SJCRH30 (cell line): ENCODE measurements at places on chromosomes 1 and 21. TPM values are rescaled to one million over a fixed set of nuclear protein-coding genes. Genes with fewer than 3 reads are reported as not detected.
A peak's percentile ranks its signal among the peaks of the same experiment; 100 is the strongest.

- DNase-seq: no peak
These were observed 29.4 kb downstream of the HMGB4 start for GRCh38 chr1:33893147-33893830.

DNA sequence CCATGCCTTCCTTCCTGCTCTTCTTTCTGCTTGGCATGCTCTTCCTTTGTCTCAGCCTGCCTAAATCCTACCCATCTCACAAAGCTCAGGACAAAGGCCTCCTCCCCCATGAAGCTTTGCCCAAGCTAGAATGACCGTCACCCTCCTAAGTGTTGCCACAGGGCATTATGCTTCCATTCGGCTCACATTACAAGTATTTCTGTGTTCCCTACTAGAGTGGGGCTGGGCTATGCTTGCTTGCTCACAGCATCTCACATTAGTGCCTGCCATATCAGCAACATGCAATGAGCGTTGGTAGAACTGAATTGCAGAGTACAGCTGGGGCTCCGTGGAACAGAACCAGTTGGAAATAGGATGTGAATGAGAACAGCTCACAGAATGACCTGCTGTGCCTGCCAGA is 82.8 kb downstream of the CD58 start:
- no peak for DNase-seq

GRCh38 chr21:41477641-41478318 is 30.2 kb downstream of the TMPRSS2 start:
- DNase-seq: no peak

DNA sequence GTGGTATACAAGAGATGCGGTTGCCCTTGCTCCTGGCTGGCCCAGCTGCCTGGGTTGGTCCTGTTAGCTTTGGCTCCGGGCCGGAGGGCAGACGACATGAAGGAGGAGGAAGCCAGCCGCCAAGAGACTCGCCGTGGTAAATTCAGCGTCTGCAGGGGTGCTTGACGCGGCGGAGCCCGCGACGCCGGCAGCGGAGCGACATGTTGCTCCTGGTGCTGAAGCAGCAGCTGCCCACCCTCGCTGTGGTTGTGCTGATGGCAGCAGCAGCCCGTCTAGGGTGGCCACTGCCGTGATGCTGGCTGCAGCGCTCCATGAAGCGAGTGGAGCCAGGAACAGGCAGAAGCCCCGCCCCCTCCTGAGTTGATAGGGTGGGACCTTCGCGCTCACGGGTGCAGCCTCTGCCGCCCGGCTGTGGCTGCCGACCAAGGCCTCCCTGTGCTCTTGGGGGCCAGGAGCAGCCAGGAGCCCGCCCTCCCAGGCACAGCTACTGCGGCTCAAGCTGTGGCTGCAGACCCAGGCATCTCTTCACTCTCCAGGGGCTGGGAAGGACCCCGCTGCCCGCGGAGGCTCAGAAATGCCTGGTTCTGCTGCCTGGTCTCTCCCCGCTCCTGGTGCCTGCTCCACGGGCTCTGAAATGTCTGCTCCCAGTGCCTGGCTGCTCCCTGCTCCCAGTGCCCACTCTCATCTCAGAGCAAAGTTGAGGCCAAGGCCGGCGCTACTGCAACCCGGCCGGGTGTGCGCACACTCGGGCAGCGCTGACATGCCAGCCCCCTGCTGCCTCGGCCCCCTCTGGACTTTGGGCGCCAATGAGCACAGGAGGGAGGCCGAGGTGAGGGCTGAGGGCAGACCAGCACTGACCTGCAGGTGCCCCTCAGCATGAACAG is 4.4 kb upstream of the ZNF692 start:
- peak; percentile 91 for DNase-seq

PCSK9 gene
- 0.15 and 0.22 TPM in 2 replicates for total RNA-seq

- no peak for DNase-seq
These were observed 23.4 kb downstream of the ZNF678 start for GRCh38 chr1:227586733-227587132.

- DNase-seq: peak; percentile 66
These were observed 449 bp downstream of the EPS15 start for GRCh38 chr1:51518586-51519047.

GRCh38 chr1:203325026-203325417 is 19.7 kb downstream of the BTG2 start:
- peak; percentile 72 for DNase-seq

- no peak for DNase-seq
These were observed 53.1 kb downstream of the ST7L start for GRCh38 chr1:112565800-112566199.

- no peak for DNase-seq
These were observed 39.8 kb downstream of the NEK7 start for GRCh38 chr1:198196630-198197029.

CD247 gene
- 1.1 TPM in 2 replicates for total RNA-seq

AK2 gene
- total RNA-seq: 279 and 283 TPM in 2 replicates

- no peak for DNase-seq
These were observed 42.4 kb upstream of the AK4 start for GRCh38 chr1:65105596-65105995.

SPATA46 gene
- total RNA-seq: not detected in 2 replicates

INSRR gene
- total RNA-seq: not detected in 2 replicates

- no peak for DNase-seq
These were observed 112.9 kb downstream of the TLR5 start for GRCh38 chr1:223029985-223030769.

- DNase-seq: no peak
These were observed 204.9 kb downstream of the VAV3 start for GRCh38 chr1:107760065-107760464.
